ENCODE measurements at places on chromosomes 12 and 14.

GRCh38 chr12:68815928-68816800, 8.2 kb downstream of the MDM2 start:
- no peak for DNase-seq

- no peak for DNase-seq
Measured at GRCh38 chr14:101851183-101851582, 89.7 kb downstream of the PPP2R5C start.

- no peak for DNase-seq
Measured at GRCh38 chr12:116955382-116956021, 44.8 kb downstream of the FBXW8 start.

DNA sequence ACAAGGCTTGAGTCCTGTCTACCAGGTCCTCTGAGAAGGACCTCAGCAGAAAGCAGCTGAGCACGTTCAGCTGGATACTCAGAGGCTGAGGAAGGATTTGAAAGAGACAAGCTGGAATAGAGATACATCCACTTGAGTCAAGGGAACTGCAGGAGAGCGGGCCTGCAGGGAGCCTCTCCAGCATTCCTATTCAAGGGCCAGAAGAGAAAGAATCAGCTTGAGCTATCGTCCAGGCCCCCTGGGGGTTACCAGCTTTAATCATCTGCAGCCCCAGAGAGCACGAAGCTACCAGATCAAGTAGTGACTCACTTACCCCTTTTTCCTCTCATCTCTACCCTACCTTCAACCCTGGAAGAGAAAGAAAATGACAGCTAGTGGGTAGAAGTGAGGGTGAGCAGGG, 80.9 kb downstream of the NDUFA12 start:
- no peak for DNase-seq

DNA sequence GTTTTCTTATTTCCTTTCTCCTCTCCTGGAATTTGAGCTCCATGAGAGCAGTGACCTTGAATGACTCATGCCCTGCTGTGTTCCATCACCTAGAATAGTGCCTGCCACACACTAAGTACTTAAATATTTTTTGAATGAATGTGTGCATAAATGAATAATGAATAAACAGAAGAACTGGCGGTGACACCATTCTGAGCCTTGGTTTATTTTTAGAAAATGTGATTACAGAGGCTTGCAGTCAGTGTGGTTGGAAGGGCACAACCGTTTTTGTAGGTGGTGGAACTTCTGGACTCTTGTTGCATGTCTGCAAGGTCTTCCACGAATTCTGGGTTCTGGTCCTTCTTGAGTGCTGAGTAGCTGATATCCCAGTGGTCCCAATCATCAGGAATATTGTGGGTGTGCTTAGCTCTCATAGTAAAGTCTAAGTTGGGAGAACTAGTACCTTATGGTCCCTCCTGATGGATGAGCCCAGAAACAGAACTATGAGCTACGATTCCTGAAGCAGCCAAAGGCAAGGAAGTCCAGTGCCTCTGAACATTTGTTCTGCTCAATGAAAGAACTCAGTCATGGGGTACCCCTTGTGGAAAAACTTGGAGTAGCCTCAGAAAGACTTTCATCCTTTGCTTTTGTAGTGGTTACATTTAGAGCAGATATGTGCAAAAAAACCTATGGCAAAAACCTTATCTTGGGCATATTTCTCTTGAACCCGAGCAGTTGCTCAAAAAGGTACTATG, 28.8 kb upstream of the BHLHE41 start:
- no peak for DNase-seq

GRCh38 chr14:67955261-67955660, 135.7 kb downstream of the RAD51B start:
- no peak for DNase-seq

GRCh38 chr14:51849097-51849496, 11.3 kb upstream of the GNG2 start:
- peak; percentile 52 for DNase-seq
